Fibroblast of skin of scalp (primary cell): ENCODE measurements at places on chromosomes 16 and 17.

GRCh38 chr17:72927146-72927545, 165.3 kb downstream of the SLC39A11 start:
- DNase-seq: no peak

- no peak for DNase-seq
Observed at GRCh38 chr17:38604479-38605403, 1.0 kb downstream of the SRCIN1 start.

GRCh38 chr16:80147026-80147655, 393.7 kb upstream of the DYNLRB2 start:
- DNase-seq: peak; percentile 76

DNA sequence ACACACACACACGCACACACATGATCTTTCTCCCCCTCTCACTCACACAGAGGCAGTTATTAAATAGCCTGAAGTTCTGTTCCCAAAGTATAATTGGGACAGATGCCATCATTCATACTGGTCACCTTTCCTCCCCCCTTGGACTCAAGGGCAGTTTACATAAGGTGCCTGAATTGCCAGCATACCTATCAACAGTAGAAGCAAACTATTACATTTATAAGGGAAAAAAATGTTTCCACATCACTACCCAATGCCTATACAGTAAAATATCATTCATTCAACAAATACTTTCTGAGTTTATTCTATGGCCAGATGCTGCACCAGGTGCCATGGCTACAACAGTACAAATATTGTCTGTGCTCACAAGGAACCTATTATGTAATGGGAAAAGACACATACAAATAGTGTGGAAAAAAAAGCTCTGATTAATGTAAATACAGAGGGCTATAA, 6.3 kb downstream of the CNTD1 start:
- DNase-seq: no peak

DNA sequence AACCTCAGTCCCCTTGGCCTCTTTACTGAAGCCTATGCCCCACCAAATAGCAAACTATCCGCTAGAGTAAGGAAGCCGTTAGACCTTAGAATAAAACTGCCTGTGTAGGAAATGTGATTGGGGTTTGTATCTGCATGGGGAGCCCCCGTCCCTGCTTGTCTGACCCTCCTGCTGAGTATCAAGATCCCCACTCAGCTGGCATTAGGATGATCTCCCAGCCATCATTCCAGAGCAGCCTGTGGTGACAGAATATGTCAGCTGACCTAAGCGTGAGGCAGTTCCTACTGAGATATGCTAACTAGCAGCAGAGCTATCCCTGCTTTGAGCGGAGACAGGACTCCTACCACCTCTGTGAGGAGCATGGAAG, 645 bp upstream of the GFOD2 start:
- peak; percentile 64 for DNase-seq

- DNase-seq: no peak
Observed at GRCh38 chr16:16033208-16033717, 83.8 kb downstream of the ABCC1 start.

- no peak for DNase-seq
Observed at GRCh38 chr17:77569846-77570564, 388.5 kb upstream of the TNRC6C start.
